Dorsolateral prefrontal cortex (tissue), 122 donors: ENCODE measurements at places on chromosomes 12 and 14.

DNA sequence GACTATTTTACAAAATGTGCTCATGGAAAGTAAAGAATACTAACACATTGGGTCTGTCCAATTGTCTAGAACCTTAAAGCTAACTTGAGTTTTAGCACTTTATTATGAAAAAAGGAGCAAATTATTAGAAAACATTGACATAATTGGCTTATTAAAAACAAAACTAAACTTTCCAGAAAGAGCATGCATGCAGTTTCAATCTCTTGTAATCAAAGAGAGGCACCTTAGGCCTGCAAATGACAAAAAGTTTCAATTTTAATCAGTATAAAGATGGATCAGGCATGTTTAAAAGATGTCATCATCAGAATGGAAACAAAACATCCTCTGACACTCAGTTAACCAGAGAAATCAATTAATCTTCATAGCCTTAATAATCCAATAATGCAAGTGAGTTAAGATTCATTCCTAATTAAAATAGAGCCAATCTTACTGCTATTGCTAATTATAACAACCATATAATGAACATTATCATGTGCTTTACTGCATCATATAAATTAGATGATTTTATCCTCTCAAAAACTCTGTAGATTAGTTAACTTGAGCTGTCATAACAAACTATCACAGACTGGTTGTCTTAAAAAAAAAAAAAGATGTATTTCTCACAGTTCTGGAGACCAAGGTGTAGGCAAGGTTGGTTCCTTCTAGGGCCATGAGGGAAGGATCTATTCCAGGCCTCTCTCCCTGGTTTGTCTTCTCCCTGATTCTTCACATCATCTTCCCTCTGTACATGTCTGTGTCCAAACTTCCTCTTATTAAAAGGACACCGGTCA, 131.4 kb downstream of the RPAP3 start:
- no peak for DNase-seq

- no peak for DNase-seq
These were observed 31.3 kb upstream of the VSX2 start for GRCh38 chr14:74207943-74208342.

- DNase-seq = no peak
These were observed 128.6 kb downstream of the ACSS3 start for GRCh38 chr12:81206429-81206828.

DNA sequence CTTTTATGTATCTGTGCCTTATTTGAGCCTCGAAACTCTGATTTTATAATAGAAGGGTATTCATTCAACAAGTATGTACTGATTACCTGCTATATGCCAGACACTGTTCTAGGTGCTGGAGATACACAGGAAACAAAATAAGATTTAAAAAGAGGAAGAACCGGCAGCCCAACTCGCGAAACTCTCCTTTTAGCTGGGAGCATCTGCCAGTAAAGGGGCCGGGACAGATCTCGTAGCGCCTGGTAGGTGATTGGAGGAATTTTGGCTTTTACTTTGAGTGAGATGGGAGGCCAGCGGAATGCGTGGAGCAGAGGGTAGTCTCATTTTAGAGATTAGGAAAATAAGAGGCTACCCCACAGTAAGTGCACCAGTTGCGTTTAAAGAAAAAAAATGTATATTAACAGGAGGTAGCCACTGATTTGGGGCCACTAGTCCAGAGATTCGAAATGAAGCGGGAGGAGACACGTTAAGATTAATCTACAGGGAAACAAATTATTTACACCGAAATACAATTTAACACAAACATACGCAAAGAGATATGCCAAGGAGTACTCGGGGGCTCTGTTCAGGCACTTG, 520 bp upstream of the MON2 start:
- DNase-seq = peak; percentile 44

GRCh38 chr12:60281522-60281921, 685.7 kb downstream of the SLC16A7 start:
- DNase-seq = no peak

DNA sequence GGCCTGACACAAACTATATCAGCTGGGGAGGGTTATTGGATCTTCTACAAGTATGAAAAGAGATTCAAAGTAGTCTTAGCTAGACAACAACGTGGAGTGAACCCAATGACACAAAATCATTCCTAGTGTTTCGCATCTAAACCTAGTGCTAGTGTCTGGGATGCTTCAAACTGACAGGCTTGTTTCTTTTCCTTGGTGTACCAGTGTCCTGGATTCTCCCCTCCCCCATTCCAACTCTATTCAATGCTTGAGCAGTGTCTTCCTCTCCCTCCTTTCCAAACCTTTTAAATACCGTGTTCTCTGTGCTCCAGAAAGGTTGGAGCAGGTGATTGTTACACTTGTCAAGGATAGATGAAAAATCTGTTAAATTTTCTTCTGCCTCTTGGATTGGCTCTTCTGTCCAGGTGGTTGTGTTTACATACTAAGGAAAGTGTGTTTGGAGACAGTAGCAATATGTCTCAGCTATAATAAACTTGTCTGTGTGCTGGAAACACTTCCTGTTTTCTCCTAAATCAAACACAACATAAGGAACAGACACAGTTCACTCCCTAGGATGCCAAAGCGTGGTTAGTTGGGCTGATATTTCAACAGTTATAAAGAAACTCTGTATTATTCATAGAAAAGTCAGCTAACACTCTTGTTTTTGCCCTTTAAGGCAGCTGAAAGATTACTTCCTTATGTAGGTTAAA, 14.4 kb upstream of the GUCY2C start:
- no peak for DNase-seq

DNA sequence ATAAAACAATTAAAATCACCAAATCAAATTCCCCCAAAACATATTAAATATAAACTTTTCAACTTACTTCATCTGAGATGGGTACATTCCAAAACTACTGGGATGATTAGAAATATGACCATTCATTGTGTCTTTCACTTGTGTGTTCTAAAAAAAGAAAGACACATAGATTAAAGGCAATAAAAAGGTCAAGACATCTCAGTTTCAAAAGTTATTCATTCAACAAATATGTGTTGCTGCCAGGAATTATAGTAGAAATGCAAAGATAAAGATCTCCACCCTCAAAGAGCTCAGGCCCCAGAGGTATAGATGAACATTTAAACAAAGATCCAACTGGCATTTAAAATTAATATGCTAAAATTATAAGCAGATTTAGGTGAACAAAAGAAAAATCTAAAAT, 106.4 kb downstream of the EPS8 start:
- DNase-seq = no peak

DNA sequence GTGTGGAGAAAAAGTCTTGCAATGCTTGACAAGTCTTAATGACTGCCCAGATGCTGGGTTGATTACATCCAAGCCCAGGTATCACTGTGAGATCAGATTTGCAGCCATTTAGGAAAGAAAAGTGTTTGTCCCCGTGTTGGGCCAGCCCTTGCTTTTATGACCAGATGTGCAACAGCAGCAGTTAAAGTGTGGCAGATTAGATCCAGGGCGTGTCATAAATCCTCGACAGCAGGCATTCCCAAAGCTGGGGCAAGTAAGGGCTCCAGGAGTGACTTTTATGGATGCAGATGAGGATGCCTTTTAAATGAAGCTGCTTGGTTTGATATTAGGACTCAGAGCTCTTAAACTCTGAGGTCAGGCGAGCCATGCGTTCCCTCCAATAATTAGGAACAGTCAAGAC, 1.7 kb downstream of the SMOC1 start:
- no peak for DNase-seq

GRCh38 chr12:93742110-93742934, 65.1 kb downstream of the CRADD start:
- peak; percentile 73 for DNase-seq

DNA sequence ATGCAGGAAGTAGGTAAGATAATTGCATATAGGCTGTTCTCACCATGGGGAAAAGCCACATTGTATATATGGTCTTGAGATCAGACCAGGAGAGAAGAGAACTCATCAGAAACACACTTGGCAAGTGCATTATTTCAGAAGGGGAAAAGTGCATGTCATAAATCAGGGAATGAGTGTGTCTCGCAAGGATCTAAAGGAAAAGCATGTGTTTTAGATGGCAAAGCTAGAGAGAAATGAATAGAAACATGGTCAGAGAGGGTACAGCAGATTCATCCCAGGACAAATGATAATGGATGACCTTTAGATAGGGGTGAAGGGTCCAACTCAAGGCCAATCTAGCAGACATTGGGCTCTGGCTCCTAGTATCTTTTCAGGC, 230.2 kb upstream of the NAV3 start:
- no peak for DNase-seq

DNA sequence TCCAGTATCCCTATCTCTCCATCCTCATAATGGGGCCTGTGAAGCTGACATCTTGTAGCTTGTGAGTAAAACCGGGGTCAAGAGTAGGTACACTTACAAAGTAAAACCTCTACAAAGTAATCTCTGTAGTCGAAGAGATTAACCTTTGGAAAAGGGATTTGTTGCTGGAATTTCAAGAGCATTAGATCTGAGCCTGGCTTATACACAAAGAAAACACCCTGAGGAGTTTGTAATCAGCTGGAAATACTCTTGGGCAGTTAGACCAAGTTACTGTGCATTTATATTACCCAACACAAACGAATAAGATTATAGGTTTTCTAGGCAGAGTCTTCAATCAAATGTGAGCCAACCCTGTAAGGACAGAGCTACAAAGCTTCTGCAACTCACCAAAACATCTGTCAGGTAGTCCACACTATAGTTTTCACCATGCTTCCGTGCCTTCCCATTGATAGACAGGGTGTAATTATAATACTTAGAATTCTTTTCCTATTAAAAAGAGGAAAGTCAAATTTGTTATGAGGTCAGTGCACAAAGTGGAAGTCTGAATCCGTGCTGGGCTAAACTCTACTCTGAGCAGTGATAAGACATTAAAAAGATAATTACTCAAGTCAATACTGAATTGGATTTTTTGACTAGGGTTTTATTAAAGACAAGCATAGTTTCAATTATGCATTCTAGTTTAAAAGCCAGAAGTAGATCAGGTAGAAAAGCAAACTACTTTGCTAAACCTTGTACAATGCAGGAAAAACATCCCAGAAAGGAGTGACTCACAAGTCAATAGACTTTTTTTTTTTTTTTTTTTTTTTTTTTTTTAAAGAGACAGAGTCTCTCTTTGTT, 14.6 kb downstream of the GNS start:
- no peak for DNase-seq

- DNase-seq = no peak
These were observed 120.0 kb downstream of the PPFIA2 start for GRCh38 chr12:81639196-81639595.

- peak; percentile 65 for DNase-seq
These were observed 16.4 kb upstream of the NUDT4 start for GRCh38 chr12:93361151-93361919.

GRCh38 chr14:65850429-65851135, 438.1 kb downstream of the FUT8 start:
- DNase-seq = peak; percentile 78
